GM12878 (cell line): ENCODE measurements at places on chromosomes 16 and 17. TPM values are rescaled to one million over a fixed set of nuclear protein-coding genes. Genes with fewer than 3 reads are reported as not detected.

Gene PMFBP1
- 1.8 and 1.9 TPM in 2 replicates for total RNA-seq

Gene MMP2
- total RNA-seq, result 0.35 and 0.80 TPM in 2 replicates

Gene CNGB1
- total RNA-seq, result not detected in 2 replicates

Gene CD300LB
- 0.08 and 0.23 TPM in 2 replicates for total RNA-seq

Gene RAB26
- 0.33 and 0.53 TPM in 2 replicates for total RNA-seq

Gene TGFB1I1
- total RNA-seq, result 0.24 and 0.49 TPM in 2 replicates

Gene ZFP3
- total RNA-seq, result 1.6 and 1.7 TPM in 2 replicates

Gene ZMYND15
- 0.08 and 0.11 TPM in 2 replicates for total RNA-seq

Gene ATP2A1
- 0.96 and 1.1 TPM in 2 replicates for total RNA-seq

Gene NOG
- total RNA-seq, result 0.10 TPM in 1 of 2 replicates, not detected in the other

Gene CFAP20
- 28.2 and 28.4 TPM in 2 replicates for total RNA-seq

Gene SCN4A
- 0.03 and 0.08 TPM in 2 replicates for total RNA-seq

GRCh38 chr17:74775409-74776043, 619 bp downstream of the NAT9 start:
- DNase-seq, result no peak

GRCh38 chr17:82429824-82430223, 11.4 kb upstream of the OGFOD3 start:
- DNase-seq, result no peak

GRCh38 chr17:31674305-31674704, 184.7 kb downstream of the COPRS start:
- no peak for DNase-seq

GRCh38 chr17:3763777-3764170, 37.2 kb downstream of the ITGAE start:
- no peak for DNase-seq

GRCh38 chr17:27216836-27217235, 77.1 kb upstream of the WSB1 start:
- DNase-seq, result no peak

DNA sequence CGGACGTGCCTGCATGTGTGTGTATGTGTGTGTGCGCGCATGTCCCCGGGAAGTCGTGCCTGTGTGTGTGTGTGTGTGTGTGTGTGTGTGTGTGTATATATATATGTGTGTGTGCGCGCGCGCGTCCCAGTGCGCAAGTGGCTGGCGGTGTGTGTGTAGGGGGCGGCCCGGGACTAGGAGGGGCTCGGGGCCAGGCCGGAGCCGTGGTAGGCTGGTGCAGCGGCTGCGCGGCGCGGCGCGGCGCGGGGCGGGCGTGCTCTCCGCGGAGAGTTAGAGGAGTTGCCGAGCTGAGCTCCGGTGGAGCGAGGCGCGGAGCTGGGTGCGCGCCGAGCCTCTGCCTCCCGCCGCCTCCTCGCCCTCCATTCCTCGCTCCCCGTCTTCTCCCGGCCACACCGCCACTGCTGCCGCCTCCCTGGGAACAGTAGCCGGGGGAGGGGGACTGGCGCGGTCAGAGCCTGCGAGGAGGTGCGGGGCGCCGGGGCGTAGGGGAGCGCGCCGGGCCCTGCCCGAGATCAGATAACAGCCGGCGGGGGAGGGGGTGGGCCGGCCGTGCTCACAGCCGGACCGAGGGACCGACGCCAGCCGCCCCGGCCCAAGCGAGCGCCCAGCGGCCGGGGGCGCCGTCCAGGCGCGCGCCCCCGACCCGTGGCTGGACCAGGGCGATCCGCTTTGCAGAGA, at the start of gene KCNJ12:
Gene KCNJ12 (plus strand): TSS at position 277 of the 678 bp plus-strand sequence. CDS start 38,986 bp downstream, outside the sequence.
- DNase-seq, result no peak

DNA sequence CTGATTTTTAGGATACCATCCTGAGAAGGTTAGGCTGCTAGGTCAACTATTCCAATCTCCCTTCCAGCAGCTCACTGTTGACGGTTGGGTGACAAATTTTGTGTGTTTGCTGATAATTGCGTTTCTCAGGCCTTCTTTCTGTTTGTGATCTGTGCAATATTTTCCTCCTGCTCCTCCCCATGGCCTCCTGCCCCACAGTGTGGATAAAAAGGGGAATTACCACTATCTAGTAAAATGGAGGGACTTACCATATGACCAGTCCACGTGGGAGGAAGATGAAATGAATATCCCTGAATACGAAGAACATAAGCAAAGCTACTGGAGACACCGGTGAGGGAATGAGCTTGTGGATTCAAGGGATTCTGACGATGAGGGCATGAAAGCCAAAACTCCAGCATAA, 9.2 kb downstream of the CHD3 start:
- no peak for DNase-seq

DNA sequence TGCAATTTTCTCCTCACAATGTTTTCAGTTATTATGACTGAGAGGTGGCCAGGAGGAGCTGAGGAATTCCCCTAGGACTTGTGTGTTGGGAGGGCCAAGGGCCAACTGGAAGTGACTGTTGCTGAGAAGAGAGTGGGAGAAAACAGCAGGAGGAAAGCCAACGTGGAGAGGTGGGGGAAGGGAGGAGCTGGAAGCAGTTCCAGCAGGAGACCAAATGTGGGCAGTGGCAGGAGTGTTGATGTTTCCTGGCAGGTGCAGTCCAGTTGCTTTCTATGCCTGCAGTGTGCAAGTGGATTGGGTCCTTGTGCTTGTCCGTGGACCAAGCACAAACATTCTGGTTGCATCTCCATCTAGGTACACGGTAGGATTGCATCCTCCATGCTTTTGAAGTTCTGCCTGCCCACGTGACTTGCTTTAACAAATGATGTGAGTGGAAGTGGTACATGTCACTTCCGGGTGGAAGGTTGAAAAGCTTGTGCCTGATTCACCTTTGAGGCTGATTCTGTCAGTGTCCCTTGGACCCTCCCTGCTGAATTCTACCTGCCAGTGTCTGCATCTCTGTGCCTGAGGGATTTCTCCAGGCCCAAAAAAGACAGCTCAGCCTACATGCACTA, 54.7 kb upstream of the CRHR1 start:
- no peak for DNase-seq

DNA sequence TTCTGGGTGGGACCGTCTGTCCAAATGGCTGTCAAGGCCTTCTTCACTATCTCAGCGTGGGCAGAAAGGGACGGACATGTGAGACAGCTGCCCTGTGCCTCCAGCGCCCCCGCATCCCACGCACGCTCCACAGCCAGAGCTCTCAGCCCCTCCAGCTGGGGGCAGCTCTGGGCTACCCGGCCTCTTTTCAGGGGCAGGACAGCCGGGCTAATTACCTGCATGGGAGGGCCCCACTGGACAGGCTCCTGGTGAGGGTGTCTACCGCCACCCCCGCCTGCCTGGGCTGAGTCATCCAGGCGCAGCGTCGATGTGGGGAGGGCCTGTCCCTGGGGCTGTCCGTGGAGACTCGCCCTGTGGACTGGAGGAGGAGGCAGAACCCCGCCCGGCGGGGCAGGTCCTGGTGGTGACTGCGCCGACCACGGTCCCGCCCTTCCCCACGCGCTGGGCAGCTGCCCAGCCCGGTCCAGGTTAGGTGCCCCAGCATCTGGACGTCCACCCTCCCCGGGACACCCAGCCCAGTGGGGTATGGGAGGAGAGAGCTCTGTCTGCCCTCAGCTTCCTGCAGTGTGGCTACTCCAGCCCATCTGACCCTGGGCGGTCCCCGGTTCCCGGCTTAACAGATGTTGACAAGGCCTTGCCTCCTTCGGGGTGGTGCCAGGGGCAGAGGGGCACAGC, 5.9 kb upstream of the METRNL start:
- DNase-seq, result no peak

DNA sequence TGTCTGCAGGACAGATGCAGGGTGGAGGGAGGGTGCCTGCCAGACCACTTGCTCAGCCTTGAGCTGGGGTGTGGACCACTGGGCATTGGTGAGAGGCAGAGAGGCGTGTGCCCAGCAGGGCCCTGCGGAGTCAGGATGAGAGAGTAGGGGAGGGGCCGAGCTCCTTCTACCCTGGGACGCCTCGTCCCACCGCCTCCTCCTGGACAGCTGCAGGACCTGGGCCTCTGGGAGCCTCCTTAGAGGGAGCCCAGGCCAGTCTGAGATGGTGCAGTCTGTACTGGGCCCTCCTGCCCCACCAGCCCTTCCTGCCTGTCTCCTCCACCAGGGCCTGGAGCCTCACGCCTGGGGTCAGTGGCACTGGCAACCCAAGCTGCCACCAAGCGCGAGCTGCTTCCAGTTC, 35.9 kb upstream of the ACSF3 start:
- DNase-seq, result no peak

DNA sequence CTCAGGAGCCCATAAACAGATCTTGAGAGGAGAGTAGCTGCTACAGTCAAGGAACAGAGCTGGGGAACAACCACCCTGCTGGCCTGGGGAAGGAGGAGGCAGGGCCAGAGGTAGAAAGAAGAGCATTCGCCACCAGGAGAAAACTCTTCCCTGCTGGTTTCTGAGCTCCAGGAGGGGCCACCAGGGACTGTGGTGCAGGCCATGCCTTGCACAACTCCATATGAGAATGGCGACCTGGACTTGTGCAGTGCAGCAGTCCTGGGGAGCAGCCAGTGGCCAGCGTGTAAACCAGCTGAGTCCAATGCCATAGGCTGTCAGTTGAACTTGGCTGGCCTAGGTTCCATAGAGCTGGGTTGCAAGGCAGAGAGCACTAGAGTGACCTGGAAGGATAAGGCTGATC, 11.6 kb downstream of the SLC13A2 start:
- no peak for DNase-seq

DNA sequence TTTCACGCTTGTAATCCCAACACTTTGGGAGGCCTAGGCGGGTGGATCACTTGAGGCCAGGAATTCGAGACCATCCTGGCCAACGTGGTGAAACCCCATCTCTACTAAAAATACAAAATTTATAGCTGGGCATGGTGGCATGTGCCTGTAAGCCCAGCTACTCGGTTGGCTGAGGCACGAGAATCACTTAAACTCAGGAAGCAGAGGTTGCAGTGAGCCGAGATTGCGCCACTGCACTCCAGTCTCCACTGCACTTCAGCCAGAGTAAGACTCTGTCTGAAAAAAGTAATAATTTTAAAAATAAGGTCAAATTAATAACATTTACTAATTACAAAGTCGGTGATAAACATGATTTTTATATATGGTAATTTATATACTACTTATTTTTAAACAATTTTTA, 155.9 kb downstream of the AXIN2 start:
- DNase-seq, result no peak
